ENCODE measurements at places on chromosomes 7 and 10. TPM values are rescaled to one million over a fixed set of nuclear protein-coding genes. Genes with fewer than 3 reads are reported as not detected.

DNA sequence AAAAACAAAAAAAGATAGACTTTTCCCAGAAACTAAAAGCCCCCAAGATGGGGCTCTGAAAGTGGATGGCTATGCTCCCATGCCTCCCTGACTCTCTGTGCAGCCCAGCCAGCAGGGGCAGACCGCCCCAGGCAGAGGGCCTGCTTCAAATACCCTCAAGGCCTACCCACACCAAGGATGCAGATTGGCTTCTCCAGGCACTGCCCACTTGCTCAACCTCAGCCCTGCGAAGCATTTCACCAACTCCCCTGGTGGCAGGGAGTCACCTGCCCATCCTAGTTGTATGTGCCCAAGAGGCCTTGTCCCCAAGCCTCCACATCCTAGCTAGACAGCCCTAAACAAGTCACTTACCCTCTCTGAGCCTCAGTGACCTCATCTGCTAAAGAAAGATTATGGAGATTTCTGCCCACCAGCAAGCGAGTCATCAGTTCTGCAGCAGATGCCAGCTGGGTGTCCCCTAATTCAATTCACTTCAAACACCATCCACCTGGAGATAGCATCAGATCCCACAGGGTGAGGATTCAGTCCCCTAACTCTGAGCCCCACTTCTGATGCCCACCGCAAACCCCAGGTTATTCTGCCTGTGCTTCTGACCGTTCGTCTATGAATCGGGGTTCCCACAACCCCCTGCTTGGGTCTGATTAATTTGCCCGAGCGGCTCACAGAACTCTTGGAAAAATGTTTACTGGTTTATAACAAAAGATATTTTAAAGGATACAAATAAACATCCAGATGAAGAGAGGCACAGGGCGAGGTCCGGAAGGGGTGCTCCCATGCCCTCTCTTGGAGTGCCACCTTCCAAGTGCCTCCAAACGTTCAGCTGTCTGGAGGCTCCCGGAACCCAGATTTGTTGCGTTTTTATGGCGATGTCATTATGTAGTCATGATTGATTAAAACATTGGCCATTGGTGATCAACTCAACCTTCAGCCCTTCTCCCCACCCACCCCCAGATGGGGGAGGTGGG is 18.6 kb upstream of the ZMIZ1 start:
- DNase-seq, result no peak

DNA sequence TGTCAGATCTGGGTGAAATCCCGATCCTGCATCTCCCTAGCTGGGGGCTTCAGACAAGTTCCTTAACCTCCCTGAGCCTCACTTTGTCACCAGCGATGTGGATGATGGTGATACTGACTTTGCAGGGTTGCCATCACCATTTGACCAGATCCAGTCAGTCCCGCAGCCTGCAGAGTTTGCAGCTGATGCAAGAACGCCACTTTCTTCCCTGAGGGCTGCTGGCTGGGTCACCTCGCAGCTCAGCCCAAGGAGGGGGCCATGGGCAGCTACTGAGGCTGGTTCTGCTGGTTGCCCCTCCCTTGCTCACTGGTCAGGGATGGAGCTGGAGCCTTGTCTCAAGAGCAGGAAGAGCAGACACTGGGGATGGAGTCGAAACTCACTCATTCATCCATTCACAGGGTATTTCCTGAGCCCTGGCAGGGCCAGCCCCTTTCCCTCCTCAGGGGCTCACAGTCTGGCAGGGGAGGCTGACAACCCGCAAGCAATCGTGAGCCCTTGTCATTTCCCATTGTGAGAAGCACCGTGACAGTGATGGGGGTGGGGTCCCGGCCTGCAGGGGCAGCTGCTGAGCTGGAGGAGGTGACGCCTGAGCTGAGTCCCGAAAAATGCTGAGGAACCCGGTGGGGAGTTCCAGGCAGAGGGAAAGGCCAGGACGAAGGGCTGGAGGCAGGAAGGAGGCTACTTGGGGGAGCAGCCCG is 111.1 kb upstream of the TCF7L2 start:
- no peak for DNase-seq

- no peak for DNase-seq
Measured at GRCh38 chr7:134365341-134366054, 48.8 kb upstream of the SLC35B4 start.

DNA sequence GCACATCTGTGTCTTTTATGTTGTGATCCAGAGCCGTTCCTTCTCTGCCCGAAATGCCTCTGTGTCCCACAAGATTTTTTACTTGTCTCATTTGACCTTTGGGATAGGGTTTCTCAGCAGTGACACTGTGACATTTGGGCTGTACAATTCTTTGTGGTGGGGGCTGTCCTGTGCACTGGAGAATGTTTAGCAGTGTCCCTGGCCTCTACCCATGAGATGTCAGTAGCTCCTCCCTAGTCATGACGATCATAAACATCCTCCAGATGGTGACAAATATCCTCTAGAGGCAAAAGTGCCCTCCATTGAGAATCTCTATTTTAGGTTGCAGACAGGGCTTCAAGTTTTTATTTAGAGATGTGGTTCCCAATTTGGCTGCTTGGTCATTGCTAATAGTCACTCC is 91.3 kb downstream of the PPP1R17 start:
- no peak for DNase-seq

- no peak for DNase-seq
Measured at GRCh38 chr10:6473901-6474370, 106.1 kb downstream of the PRKCQ start.

DNA sequence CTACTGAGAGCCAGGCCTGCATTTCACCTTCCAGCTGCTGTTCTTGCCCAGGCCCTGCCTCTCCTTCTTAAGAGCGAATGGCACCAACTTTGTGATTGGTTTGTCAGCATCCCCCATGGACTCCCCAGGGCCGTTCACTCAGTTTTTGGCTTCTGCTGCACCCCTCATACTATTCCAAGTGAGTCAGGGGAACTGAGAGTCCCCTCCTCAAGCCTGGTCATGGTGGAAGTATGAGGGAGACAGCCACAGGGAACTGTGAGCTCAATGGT is 62.4 kb upstream of the ANTXRL start:
- DNase-seq, result no peak

DNA sequence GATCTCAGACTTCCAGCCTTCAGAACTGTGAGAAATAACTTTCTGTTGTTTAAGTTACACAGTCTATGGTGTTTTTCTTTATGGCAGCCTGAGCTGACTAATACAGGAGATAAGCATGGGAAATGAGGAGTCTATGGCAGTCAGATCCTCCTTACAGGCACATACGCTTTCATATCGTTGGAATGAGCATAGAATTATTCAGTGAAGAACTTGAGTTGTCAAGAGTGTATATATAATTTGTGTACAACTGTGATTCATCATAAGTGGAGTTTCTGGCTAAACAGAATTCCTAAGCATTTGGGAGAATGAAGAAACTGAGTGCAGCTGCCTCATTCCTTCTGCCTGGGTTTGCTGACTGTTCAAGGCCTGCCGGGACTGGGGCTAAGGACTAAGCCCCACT is 516.7 kb downstream of the ADRA2A start:
- DNase-seq, result no peak

DNA sequence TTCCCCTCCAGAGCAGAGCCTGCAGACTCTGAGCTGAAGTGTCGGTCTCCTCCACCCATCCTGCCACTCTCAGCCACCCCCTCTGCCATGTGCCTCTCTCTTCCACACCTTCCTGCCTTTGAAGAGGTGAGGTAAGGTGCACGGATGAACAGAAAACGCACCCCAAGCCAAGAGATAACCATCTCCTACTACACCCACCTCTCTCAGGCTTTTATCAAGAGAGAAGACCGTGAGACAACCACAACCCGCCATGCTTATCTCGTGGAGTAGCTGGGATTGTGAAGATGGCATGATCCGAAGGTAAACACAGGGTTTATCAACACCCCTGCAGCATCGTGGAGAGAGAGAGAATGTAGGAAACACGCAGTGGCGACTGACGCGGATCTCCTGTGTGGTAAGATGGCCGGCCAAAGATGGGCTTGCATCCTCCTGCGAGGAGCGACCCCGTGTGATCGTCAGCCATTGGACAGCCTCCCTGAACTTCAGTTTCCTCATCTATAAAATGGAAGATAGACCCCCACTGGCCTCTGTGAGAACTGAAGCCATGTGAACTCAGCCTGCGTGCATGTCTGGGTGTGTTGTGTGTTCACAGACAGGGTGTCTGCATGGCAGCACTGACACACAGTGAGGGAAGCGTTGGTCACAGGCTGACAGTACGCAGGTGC is 219.0 kb downstream of the DIP2C start:
- no peak for DNase-seq

DNA sequence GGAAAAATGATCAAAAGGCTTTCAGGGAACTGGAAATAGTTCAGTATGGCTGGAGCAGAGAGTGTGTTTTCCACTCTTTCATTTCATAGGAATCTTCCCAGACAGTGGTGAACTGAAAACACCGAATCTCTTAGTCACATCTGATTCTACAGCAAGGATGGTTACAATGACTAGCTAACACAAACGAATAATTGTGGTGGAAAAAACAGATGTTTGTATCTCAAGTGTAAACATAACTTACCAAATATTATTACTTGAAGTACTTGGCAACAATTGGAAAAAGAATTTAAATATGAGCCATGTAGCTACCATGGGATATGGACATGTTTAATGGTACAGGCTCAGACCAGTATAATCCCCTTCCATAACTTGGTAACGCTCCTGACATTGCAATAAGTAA is 21.1 kb upstream of the BPGM start:
- DNase-seq, result no peak

DNA sequence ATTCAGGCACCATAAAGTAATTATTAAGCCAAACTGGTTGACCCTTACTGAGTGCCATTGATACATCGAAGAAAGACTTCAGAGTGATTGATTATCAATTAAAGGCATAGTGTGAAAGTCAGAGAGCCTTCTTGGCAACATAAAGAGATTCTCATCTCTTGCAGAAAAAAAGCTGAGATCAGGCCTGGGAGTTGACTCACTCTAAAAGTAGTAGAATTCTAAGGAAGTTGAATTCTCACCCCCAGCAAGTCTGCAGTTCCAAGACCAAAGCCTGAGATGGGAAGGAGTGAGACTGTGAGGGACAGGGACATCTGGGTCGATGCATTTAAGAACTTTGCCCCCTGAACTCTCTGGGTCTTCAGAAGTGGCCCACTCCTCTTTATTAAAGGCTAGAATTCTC is 21.6 kb upstream of the ERCC6 start:
- DNase-seq, result no peak

DNA sequence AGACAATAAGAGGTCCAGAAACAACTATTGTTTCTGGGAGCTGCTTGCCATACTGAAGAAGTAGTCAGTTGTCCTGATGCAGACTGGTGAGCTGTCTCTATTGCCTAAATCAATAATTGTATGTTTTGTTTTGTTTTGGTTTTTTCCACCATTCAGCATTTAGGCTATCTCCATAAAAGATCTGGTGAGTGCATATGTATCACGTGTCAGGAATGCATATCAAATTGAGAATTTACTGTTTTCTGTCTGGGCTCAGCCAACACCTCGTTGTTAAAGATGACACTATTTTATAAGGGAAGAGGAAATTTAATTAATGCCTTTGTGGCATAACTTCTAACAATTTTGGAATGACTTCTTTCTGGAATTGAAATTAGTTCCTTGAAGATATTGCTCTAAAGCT is 66.2 kb downstream of the SORCS1 start:
- DNase-seq, result no peak

DNA sequence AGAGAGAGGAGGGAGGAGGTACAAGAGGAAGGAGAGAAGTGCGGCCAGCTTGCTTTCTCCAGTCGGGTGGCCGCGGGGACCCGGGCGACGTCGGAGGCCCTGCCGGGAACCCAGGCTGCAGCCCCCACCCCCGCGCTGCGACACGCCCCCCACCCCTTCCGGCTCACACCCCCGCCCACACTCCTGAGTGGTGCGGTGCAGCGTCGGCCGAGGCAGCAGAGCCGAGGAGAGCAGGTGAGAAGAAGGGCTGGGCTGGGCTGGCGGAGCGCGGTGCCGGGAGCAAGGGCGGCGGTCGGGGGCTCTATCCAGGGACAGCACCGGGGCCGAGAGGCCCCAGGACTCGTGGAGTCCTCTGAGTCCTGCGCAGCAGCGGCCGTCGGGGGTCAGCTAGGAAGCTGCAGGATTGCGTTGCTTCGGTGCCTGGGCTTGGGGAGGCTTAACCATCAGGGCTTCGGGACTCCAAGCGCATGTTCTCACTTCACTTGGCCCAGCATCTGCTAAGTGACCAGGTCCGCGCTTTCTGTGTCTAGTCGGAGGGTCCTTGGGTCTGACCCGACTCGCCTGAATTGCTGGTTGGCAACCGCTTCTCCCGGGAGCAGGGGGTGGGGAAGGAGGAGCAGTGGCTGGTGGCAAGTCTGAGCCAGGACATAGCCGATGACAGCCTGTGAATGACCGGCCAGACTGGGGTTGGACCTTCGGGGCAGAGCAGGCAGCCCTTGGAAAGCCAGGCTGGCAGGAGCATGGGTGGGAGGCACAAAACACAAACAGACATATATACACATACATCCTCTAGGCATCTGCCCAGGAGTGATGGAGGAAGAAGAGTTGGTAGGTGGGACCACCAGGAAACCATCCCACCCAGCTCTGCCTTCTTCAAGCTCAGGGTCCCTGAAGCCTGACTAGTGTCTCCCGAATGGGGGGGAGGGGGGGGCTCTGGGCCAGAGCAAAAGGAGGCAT is 683 bp downstream of the CHAT start:
- DNase-seq, result no peak

GRCh38 chr10:130018265-130018664 is 54.2 kb upstream of the EBF3 start:
- no peak for DNase-seq

GRCh38 chr7:98334081-98334480 is 52.6 kb downstream of the BRI3 start:
- DNase-seq, result no peak

GRCh38 chr7:105585850-105586500 is 4.7 kb upstream of the EFCAB10 start:
- no peak for DNase-seq

GRCh38 chr10:96596422-96597407 is 9.9 kb upstream of the TM9SF3 start:
- DNase-seq, result no peak

DNA sequence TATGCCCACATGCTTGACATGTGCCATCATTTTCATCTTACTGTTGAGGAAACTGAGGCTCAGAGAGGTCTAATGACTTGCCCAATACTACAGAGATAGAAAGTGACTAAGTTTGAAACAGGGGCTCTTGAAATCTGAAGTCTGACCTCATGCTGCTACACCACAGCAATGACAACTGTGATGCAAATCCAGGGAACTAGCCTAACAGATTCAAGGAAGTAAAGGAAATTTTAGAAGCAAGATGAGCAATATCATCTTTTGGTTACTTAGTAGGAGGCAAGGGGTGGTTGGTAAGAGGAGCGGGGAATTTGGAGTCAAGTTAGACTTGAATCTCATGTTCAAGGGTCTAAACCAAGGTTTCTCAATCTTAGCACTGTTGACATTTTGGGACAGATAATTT is 26.3 kb upstream of the OSBPL3 start:
- DNase-seq, result no peak

DNA sequence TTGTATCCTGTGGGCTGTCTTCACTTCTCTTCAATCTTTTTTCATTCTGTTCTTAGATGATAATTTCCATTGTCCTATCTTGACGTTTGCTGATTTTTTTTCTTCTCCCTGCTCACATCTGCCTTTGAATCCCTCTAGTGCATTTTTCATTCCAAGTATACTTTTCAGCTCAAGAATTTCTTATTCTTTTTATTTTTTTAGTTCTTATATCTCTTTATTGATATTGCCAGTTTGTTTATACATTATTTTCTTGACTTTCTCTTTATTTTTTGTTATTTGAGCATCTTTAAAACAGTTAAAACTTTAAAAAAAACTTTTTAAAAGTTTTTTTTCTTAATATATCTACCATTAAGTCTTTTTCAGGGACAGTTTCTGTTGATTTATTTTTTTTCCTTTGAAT is 100.9 kb downstream of the EXOC4 start:
- no peak for DNase-seq

GRCh38 chr7:117077658-117078057 is 124.4 kb downstream of the ST7 start:
- DNase-seq, result no peak

The TAS2R5 gene
- polyA plus RNA-seq, result 2.2 TPM

The AP5Z1 gene
- 15.9 TPM for polyA plus RNA-seq

The ZNF3 gene
- 54.5 TPM for polyA plus RNA-seq

The ACTR3C gene
- 10.5 TPM for polyA plus RNA-seq
